ENCODE measurements at places on chromosomes 5 and 9. TPM values are rescaled to one million over a fixed set of nuclear protein-coding genes. Genes with fewer than 3 reads are reported as not detected.

- H3K36me3 ChIP-seq, result no peaks in the 10 kb centered on the region
- H3K27ac ChIP-seq, result no peak overlapping the region
- no peaks in the 10 kb centered on the region for H3K27me3 ChIP-seq
- no peak for DNase-seq
- H3K4me3 ChIP-seq, result no peak overlapping the region
Observed at GRCh38 chr9:98571643-98572042, 137.1 kb downstream of the GABBR2 start.

The ANGPTL2 gene
- 1.6 TPM for total RNA-seq

- H3K4me1 ChIP-seq, result no peaks in the 10 kb centered on the region
- H3K27me3 ChIP-seq, result no peaks in the 10 kb centered on the region
- no peak overlapping the region for H3K4me3 ChIP-seq
- H3K27ac ChIP-seq, result no peak overlapping the region
- no peaks in the 10 kb centered on the region for H3K36me3 ChIP-seq
- DNase-seq, result no peak
Observed at GRCh38 chr5:140317859-140318258, 15.0 kb upstream of the PFDN1 start.

The PTPRD gene
- 0.05 TPM for total RNA-seq

DNA sequence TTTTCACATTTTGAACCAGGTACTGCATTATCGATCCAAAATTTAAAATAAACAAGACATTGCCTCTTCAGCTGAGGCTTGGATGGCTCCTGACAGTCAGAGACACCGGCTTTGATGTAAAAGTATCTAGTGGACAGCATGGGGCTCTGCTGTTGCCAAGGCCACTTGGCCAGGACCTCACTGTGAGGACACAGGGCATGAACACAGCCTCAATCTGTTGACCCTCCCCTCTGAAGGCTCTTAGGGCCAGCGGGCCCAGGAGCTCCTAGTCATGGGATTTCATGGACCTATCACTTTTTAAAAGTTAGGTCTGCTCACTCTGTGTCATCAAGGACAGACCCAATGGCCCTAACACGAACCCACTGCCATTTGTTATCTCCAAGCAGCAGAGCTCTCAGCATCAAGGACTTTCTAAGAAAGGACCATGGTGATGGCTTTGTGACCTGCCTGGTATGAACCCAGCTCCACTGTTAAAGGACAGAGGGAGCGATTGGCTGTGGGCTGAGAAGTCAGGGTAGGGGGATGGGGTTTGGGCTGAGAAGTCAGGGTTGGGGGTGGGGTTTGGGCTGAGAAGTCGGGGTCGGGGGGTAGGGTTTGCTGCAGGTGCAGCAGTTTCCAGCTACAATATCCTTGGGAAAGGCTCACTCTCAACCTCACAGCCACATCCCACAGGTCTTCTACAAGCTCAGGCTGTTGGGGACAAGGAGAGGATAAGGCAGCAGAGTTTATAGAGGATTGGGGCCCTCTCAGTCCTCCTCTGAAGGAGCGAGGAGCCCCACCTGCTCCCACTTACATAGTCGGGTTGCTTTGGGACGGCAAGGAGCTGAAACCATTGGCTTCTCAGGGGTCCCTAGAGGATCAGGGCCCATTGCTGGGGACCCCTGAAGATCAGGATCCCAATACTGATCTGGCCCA, 146.8 kb downstream of the BARX1 start:
- no peak overlapping the region for H3K4me3 ChIP-seq
- H3K27ac ChIP-seq, result no peak overlapping the region
- no peaks in the 10 kb centered on the region for H3K36me3 ChIP-seq
- no peaks in the 10 kb centered on the region for H3K4me1 ChIP-seq

DNA sequence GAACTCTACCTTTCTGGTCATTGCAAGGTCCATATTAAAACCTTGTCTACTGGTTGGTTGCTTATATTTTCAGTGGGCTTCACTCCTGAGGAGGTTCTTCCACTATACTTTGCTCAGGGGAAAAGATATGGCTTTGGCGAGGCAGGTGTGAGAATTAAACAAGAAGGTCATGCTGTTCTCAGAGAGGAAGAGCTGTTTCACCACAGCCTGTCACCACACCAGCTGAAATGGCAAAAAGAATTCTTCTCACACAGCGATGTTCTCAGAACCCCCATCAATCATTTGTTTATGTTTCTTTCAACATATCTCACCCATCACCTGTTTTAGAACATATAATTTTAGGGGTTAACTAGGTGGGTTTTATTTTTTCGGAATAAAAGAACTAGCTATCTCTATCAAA, 38.6 kb downstream of the CAPSL start:
- no peaks in the 10 kb centered on the region for H3K36me3 ChIP-seq
- peak overlapping the region; percentile 66 for H3K27ac ChIP-seq
- no peak for DNase-seq
- H3K4me1 ChIP-seq, result peaks cover 46% of the 10 kb centered on the region
- H3K27me3 ChIP-seq, result no peaks in the 10 kb centered on the region

The NEURL1B gene
- total RNA-seq, result 0.26 TPM

GRCh38 chr5:1788200-1788599, 11.4 kb downstream of the MRPL36 start:
- no peak overlapping the region for H3K27ac ChIP-seq
- no peak overlapping the region for H3K4me3 ChIP-seq
- peaks cover 59% of the 10 kb centered on the region for H3K4me1 ChIP-seq
- no peaks in the 10 kb centered on the region for H3K27me3 ChIP-seq
- H3K36me3 ChIP-seq, result no peaks in the 10 kb centered on the region

The MSX2 gene
- not detected for total RNA-seq

GRCh38 chr5:85049020-85049419, 664.3 kb upstream of the EDIL3 start:
- H3K27ac ChIP-seq, result no peak overlapping the region
- no peaks in the 10 kb centered on the region for H3K4me1 ChIP-seq
- no peaks in the 10 kb centered on the region for H3K36me3 ChIP-seq
- H3K27me3 ChIP-seq, result no peaks in the 10 kb centered on the region
- no peak for DNase-seq

- H3K27me3 ChIP-seq, result no peaks in the 10 kb centered on the region
- H3K4me3 ChIP-seq, result no peak overlapping the region
- H3K4me1 ChIP-seq, result peaks cover 29% of the 10 kb centered on the region
- no peak overlapping the region for H3K27ac ChIP-seq
- H3K36me3 ChIP-seq, result peaks cover 15% of the 10 kb centered on the region
- DNase-seq, result no peak
Observed at GRCh38 chr5:157516626-157517325, 56.8 kb downstream of the NIPAL4 start.

DNA sequence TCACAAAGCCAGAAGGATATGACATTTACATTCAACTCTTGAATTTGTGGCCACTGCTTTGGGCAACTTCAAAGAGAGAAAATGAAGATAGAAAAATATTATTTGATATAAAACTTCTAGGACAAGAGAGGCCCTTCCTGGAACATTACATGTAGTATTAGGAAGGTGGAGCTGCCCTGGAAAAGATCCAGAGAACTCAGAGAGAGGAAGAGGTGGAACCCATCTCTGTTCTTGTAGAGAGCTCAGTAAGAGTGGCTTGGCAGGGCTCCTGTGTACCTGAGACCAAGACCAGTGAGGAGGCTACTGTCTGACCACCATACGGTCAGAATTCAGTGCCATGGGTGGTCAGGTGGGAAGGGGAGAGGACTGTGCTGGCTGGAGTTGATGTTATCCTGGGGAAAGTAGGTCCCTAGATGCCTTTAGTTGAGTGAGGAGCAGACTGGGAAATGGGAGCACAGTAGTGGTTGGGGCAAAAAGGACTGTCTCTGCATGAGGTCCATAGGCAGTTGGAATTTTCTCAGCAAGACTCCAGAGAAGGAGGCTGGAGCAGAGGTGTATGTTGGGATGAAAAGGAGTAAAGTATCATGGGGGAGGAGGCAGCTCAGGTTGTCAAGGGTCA, 7.6 kb downstream of the TGFBI start:
- peaks cover 19% of the 10 kb centered on the region for H3K4me1 ChIP-seq
- no peak overlapping the region for H3K4me3 ChIP-seq
- no peak for DNase-seq
- H3K36me3 ChIP-seq, result no peaks in the 10 kb centered on the region
- no peak overlapping the region for H3K27ac ChIP-seq

GRCh38 chr5:157471709-157472108, 11.7 kb downstream of the NIPAL4 start:
- no peak overlapping the region for H3K4me3 ChIP-seq
- H3K27me3 ChIP-seq, result no peaks in the 10 kb centered on the region
- H3K27ac ChIP-seq, result no peak overlapping the region
- no peaks in the 10 kb centered on the region for H3K4me1 ChIP-seq

- H3K27ac ChIP-seq, result no peak overlapping the region
- DNase-seq, result no peak
- peaks cover 50% of the 10 kb centered on the region for H3K36me3 ChIP-seq
- H3K4me3 ChIP-seq, result no peak overlapping the region
Observed at GRCh38 chr5:150401076-150401375, 11.7 kb downstream of the CD74 start.

- no peak overlapping the region for H3K4me3 ChIP-seq
- H3K27me3 ChIP-seq, result no peaks in the 10 kb centered on the region
Observed at GRCh38 chr9:4563105-4563504, 72.8 kb downstream of the SLC1A1 start.

DNA sequence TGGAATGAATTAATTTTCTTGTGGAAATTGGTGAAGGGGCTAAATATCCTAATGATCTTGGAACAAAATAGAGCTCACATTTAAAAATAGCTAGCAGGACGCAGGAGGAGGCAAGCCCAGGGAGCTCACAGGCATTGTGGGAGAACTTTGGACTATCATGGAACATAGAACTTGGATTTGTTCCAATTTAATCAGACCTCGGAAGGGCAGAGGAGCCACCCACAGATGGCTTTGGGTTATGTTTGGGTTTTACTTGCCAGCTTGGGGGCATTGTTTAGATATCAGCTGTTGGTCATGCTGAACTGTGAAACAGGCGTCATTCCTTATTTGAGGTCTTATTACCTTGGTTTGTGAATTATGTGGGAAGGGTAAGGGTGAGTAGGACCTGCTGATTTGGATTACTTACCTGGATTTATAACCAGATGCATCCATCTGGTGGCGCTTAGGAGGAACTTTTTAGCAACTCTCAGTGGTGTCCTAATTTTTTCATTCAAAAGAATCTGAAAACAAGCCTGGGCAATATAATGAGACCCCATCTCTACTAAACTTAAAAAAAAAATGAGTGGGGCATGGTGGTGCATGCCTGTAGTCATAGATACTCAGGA, 14.1 kb upstream of the PTGR1 start:
- no peaks in the 10 kb centered on the region for H3K27me3 ChIP-seq
- H3K4me3 ChIP-seq, result no peak overlapping the region
- no peak for DNase-seq
- no peaks in the 10 kb centered on the region for H3K36me3 ChIP-seq
- no peaks in the 10 kb centered on the region for H3K4me1 ChIP-seq

GRCh38 chr5:71892641-71893365, 173.7 kb downstream of the CARTPT start:
- no peak overlapping the region for H3K27ac ChIP-seq
- no peaks in the 10 kb centered on the region for H3K4me1 ChIP-seq
- no peak overlapping the region for H3K4me3 ChIP-seq
- DNase-seq, result no peak

- no peak for DNase-seq
- no peak overlapping the region for H3K27ac ChIP-seq
- H3K36me3 ChIP-seq, result no peaks in the 10 kb centered on the region
- H3K4me1 ChIP-seq, result peaks cover 8% of the 10 kb centered on the region
- H3K4me3 ChIP-seq, result no peak overlapping the region
Observed at GRCh38 chr5:76524868-76525267, 98.3 kb downstream of the F2RL2 start.

GRCh38 chr9:126671381-126671831, 57.7 kb downstream of the LMX1B start:
- peaks cover 17% of the 10 kb centered on the region for H3K27me3 ChIP-seq
- H3K4me3 ChIP-seq, result no peak overlapping the region
- H3K27ac ChIP-seq, result no peak overlapping the region

DNA sequence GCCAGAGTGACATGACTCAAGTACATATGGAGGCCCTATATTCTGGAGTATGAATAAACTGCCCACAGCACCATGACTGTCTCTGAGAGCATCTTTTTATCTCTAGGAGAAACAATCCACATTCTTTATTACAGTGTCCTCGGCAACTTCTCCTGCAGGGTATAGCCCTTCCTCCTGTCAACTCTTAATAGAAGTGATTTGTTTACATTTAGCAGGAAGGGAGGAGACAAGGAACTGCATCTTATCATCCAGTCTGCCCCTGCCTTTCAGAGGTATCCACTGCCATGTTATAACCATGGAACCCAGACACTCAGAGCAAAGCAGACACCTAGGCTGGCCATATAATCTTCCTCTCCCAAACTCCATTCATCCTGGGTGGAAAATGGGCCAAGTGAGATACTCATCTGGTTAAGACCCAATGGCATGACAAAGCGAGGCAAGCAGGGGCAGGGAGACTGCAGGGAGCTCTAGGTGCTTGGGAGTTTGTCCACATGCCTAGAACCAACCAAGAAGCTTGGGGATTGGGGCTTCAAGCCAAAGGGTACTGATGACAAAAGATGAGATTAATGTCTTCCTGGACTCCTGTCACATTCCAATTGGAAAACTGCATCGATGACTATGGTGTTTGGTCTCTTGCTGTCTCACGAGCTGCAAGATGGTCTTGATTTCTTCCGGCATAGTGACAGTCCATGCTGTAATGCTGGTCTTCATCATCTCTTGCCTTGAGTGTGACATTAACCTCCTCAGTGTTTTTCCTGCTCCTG, 620.5 kb upstream of the KLF4 start:
- H3K27ac ChIP-seq, result no peak overlapping the region
- H3K36me3 ChIP-seq, result no peaks in the 10 kb centered on the region
- DNase-seq, result no peak
- H3K4me3 ChIP-seq, result no peak overlapping the region

- no peak overlapping the region for H3K27ac ChIP-seq
- H3K27me3 ChIP-seq, result no peaks in the 10 kb centered on the region
- H3K4me3 ChIP-seq, result no peak overlapping the region
Observed at GRCh38 chr9:75909776-75910175, 19.3 kb downstream of the PCSK5 start.

DNA sequence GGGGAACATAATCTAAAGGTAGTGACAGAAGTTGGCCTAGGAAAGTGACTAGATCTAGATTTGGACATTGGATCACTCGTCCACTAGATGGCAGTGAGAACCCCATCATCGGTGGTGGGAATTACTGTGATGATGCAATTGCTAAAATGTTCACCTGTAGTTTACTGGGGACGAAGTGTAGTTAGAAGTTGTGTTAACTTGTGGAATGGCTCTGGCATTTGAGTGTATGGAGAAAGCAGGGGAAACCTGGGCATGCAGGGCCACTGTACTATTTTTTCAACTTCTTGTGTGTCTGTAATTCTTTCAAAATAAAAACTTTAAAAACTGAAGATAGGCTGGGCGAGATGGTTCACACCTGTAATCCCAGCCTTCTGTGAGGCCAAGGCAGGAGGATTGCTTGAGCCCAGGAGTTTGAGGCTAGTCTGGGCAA, 75.5 kb downstream of the PHAX start:
- no peaks in the 10 kb centered on the region for H3K36me3 ChIP-seq
- no peak overlapping the region for H3K4me3 ChIP-seq
- peaks cover 2% of the 10 kb centered on the region for H3K4me1 ChIP-seq
- no peak overlapping the region for H3K27ac ChIP-seq
- no peaks in the 10 kb centered on the region for H3K27me3 ChIP-seq

- H3K4me3 ChIP-seq, result no peak overlapping the region
- no peaks in the 10 kb centered on the region for H3K27me3 ChIP-seq
- no peaks in the 10 kb centered on the region for H3K4me1 ChIP-seq
- DNase-seq, result no peak
- no peak overlapping the region for H3K27ac ChIP-seq
- no peaks in the 10 kb centered on the region for H3K36me3 ChIP-seq
Observed at GRCh38 chr9:4415281-4415680, 75.0 kb upstream of the SLC1A1 start.

All from GM12878 (cell line).